ENCODE measurements at places on chromosomes 5 and 9.

GRCh38 chr5:152274224-152274623 is 130.9 kb downstream of the NMUR2 start:
- DNase-seq = no peak

GRCh38 chr9:8564960-8565359 is 765.4 kb upstream of the DMAC1 start:
- DNase-seq = no peak

DNA sequence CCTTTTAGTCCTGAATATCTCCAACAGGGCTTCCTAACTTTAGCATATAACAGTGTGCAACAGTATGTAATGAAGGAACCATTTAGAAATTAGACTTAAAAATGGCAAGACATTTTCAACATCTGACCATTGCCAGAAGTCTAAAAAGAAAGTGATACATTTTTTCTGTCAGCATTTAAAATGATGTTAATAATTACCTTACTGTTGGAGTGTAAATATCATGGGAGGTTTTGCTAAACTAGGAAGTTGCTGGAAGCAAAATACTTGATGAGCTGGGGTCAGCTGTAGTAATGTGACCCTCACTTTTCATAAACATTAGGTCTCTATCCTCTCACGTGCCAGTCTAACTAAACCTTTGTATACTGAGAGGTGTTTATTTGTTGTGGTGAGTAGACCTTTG is 68.8 kb downstream of the NTRK2 start:
- DNase-seq = no peak

DNA sequence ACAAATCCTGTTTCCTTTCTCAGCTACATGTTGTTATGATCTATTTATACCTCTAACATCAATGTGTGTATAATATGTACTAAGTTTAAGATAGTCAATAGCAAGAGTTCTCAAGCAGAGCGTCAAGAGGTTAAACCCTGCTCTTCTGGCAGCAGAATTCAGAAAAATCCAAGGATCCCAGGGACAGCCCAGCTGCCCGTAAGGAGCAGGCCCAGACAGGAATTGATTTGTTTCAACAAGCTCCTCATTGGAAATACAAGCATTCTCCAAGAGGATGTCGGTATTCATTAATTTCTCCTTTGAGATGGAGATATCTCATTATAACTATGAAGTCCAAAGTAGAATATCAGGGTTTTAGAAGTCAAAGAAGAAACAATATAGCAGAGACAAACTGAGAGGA is 14.9 kb downstream of the EFNA5 start:
- DNase-seq = no peak

DNA sequence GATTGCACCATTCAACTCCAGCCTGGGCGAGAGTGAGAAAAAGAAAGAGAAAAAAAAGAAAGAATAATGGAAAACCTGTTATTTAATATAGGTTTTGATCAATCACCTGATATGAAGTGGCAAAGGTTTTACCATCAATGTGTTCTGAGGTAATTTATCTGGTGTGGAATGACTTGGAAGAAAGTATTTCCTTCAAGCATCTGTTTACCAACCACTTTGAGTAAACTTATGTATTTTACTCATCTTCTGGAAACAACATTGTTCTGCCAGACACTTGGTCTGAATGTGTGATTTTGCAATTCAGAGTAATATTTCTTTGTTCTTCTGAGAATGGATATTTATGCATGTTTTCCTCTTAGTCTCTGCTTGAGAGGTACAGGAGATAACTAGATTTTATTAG is 24.3 kb downstream of the KIF2A start:
- no peak for DNase-seq

DNA sequence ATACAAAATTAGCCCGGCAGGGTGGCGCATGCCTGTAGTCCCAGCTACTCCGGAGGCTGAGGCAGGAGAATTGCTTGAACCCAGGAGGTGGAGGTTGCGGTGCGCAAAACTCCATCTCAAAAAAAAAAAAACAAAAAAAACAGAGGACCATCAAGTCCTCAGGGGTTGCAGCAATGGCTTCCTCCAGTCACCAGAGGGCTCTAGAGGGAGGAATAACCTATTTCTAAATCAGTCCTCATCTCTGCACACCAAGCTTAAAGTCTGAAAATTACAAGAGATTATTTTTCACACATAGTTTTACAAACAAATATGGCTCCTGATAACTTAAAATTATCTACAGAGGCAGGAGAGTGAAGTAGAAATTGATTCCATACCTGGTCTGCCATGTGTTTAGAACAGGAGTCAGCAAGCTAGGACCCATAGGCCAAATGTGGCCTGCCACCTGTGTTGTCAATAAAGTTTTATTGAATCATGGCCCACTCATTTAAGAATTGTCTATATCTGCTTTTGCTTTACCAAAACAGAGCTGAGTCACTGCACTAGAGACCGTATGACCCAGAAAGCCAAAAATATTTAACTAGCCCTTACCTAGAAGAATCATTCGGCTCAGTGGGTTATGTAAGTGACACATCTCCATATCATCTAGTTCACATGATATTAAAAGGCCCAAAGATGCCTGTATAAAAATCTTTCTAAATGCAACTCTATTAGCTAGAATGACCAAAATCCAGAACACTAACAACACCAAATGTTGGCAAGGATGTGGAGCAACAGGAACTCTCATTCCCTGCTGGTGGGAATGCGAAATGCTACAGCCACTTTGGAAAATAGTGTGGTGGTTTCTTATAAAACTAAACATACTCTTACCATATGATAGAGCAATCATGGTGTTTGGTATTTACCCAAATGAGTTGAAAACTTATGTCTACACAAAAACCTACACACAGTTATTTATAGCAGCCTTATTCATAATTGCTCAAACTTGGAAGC is 207.7 kb downstream of the FRMD3 start:
- no peak for DNase-seq

GRCh38 chr5:171462928-171463861 is 43.7 kb downstream of the FGF18 start:
- DNase-seq = no peak

GRCh38 chr5:37844009-37844408 is 4.2 kb upstream of the GDNF start:
- no peak for DNase-seq

GRCh38 chr9:126875756-126876510 is 15.5 kb downstream of the ZBTB34 start:
- no peak for DNase-seq

GRCh38 chr9:86238861-86239770 is 20.3 kb downstream of the C9orf153 start:
- DNase-seq = no peak

Measured in memory B cell (primary cell).